Left kidney (tissue), 8 donors: ENCODE measurements at places on chromosomes 1 and 21. TPM values are rescaled to one million over a fixed set of nuclear protein-coding genes. Genes with fewer than 3 reads are reported as not detected.
A peak's percentile ranks its signal among the peaks of the same experiment; 100 is the strongest.

OSCP1 gene
- 29.7 TPM for polyA plus RNA-seq

FDPS gene
- 179 TPM for polyA plus RNA-seq

NECTIN4 gene
- 4.0 TPM for polyA plus RNA-seq

SERTAD4 gene
- 3.3 TPM for polyA plus RNA-seq

KCNE2 gene
- 1.8 TPM for polyA plus RNA-seq

CDC42BPA gene
- 47.2 TPM for polyA plus RNA-seq

DNA sequence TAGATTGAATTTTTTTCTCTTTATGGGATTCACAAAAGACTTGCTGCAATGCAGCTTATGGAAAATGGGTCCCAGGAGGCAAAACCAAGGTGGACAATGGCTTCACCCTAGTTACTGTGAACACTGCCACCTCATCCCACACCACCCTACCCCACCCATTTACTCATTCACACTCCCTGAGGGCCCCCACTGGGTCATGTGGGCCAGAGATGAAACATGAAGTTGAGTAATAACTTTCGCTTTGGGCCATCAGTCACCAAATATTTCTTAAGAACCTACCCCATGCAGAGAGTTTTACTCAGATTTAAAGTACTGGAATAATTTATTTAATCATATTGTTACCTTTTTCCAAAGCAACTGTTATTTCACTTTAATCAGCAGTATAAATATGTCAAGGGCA lies 191.8 kb downstream of the TPR start:
- no peak for DNase-seq

DNA sequence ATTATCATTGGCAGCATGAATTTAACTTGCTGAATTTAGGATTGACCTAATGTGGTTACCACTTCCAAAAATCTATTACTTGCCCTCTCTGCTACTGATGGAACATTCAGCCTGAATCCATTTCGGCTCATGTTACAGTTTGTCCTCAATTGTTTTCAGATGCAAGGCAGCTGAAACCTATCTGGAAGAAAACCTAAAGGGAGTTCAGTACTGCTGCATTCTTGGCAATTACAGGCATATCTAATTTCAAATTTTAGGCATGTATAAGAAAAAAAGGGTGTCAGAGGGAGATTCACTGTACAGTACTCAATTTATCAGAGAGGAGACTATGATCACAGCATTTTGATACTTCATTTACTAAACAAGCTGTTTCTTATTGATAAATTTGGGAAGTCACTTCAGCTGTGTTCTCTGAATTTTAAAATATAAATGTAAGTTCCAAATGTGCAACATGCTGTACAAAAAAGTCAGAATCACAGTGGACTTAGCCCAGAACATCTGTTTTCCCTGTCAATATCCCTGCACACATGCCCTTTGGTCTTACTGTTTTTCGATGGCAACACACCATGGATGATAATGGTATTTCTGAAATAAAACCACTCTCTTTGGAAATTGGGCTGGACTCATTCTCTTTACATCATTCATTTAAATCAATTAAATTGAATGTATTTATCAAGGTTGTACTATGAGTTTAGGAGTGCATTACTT lies 651.6 kb upstream of the ADGRL4 start:
- DNase-seq, result peak; percentile 17

- DNase-seq, result no peak
Observed at GRCh38 chr1:247409869-247410544, 6.0 kb upstream of the NLRP3 start.

DNA sequence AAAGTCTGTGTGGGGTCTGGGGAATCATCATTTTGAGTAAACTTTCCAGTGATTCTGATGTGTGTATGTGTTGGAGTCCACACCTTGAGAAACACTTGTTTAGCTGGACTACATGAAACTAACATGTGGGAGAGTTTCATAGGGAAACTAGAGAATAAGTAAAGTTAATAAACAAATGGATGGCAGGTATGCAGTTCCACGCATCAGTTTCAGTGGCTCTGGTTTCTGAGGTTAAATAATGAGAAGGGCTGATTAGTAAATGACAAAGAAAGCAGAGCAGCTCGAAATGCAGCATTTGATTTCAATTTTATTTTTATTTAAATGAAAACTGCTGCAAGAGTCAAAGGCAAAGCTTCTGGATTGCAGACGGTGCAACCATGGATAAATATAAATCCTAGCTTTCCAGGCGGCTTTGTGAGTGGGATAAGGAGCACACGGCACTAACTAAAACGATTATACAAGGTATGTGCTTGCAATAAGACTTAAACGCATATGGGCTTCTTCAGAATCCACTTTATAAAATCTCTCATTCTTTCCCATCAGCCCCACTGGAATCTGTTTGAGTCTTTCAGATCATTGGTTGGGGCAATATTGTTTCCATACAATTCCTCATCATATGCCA lies 310.7 kb downstream of the PLPP3 start:
- no peak for DNase-seq

DNA sequence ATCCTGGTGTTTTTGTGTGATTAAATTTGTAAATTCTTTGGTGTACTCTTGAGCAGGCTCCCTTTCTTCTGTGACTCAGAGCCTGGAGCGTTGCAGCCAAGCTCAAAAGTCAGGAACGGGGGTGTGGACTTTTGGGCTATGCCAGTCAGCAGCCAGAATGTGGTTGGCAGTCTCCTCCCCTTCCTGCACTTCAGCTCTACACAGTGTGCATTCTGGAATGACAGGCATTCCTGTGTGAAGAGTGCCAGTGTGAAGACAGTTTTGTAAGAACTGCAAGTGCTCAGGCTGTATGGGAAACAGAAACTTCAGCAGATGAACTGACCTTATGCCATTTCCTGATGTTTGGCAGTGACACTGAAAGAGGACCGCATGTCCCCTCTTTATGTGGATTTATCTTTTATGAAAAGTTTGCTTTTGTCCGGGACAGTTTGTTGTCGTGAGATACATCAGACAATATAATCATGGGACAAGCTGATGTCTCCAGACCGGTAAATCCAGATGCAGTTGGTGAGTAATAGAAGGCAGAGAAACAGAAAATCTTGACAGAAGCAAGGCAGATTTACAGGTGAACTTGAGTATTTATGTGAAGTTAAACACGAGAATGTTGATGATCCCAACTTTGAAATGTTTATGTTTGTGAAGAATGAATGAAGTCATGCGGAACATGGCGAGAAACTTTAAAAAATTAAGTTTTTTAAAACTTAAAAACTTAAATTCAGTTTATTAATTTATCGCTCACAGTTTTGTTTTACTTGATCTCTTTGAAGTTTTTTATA lies 67.7 kb upstream of the RCC1 start:
- DNase-seq, result peak; percentile 51

DNA sequence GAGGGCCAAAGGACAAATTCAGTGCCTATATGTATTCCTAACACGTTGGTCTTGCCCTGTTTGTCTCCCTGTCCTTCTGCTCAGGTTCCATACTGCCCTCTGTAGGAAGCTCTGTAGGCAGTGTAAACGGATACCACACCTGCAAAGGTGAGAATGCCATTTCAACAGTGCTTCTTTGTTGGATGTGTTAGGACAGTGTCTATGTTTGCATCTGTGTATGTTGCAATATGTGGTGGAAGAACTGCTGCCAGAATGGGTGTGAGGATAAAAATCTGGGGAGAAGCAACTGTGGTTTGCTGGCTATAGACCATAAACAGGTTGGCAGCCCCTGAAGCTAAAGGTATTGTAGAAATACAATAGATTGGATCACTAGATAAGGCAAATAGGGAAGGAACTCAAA lies 113.1 kb upstream of the BMP8A start:
- no peak for DNase-seq

DNA sequence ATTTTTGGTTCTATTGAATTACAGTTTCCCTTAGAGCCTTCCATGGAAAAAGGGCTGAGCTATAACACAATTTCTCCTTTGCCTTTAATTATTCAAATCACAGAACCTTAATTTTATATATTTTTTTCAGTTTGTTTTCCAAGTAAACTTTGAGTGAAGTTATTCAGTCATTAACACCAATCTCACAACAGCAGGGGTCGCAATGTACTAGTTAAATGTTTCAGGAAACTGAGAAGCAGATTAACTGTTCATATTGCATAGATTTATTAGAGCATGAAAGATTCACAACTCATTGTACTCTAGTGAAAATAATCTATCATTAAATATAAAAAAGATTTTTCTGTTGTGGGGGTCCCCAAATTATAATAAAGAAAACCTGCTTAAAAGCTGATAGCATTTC lies 64.1 kb downstream of the KIFAP3 start:
- peak; percentile 30 for DNase-seq

- DNase-seq, result no peak
Observed at GRCh38 chr1:39148942-39149341, 55.6 kb upstream of the MACF1 start.

GRCh38 chr1:20148571-20149500 lies 9.7 kb downstream of the PLA2G2F start:
- no peak for DNase-seq

GRCh38 chr1:152162792-152163463 lies 3.9 kb upstream of the RPTN start:
- DNase-seq, result no peak

DNA sequence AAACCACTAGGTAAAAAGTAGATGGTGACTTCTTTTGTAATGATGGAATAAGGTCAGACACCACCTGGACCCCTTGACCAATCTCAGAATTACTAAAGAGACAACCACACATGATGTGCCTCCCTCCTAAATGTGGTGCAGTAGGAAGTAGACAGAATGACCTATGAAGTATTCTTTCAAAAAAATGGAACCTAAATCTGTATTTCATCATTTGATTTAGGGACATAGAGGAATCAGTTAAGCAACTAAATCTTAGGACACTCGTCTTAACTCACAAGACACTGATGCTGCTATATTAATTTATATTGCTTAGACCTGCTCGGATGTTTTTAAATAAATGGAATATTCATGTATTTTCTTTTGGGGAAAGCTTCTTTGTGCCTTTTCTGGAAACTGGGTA lies 80.9 kb upstream of the IRF2BP2 start:
- no peak for DNase-seq

DNA sequence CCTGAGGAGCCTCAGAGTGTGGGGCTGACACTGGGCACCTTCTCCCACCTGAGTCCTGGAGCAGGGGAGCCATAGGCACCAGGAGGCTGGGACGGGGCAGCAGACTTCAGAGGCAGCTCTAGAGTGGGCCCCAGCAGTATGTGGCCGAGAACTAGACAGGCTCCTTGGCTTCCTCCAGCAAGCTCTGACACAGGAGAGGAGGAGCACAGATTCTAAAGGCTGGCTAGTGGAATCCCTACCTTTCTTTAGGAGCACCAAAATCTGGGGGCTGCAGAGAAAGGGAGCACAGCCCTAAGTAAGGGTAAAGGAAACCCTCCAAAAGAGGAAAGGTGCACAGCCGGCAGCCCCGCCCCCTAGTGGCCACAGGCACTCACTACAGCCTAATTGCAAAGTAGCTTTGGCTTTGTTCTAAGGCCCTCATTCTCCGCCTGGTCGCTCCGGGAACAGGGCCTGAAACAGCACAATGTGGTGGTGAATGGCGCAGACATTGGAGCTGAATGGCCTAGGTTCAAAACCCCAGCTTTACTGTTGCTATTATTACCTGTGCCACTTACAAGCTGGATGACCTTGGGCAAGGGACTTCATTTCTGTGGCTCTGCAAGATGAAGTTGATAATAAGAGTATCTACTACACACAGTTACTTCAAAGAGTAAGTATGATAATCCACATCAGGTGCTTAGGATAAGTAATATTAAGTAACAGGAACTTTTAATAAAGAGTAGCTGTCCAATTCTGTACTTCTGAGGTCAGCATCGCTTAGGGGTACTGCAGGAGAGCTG lies 8.8 kb upstream of the GUCA2A start:
- peak; percentile 51 for DNase-seq

DNA sequence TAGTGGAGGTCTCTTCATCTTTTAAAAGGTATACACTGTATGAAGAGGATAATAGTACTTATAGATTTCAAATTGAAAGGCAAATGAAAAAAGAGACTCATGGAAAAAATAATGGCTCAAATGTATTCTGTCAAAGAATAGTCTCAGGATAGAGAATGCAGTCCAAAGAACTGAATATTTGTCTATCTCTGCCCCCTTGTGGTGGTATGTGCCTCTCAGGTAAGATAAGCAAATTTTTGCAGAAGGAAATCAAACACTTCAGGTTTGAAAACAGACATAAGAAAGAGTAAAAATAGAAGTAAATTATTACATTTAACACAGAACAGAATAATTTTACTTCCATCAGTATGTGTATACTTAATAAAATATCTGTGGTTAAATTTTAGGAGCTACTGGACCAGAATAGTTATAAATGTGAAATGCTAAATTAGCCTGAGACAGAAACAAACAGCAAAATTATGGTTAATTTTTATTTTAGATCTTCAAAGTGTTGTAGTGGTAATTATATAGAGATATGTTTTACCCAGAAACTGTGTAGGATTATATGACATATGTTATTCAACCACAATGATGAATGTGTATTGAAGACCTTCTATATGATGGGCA lies 164.4 kb upstream of the PALMD start:
- DNase-seq, result peak; percentile 64

GRCh38 chr1:104780470-104781078 lies 1030.9 kb downstream of the AMY1C start:
- DNase-seq, result peak; percentile 22

- no peak for DNase-seq
Observed at GRCh38 chr1:94753171-94753972, 66.8 kb upstream of the SLC44A3 start.
